ENCODE measurements at places on chromosomes 5 and 9.

- no peak for DNase-seq
Observed at GRCh38 chr5:162372256-162372655, 304.7 kb downstream of the GABRG2 start.

DNA sequence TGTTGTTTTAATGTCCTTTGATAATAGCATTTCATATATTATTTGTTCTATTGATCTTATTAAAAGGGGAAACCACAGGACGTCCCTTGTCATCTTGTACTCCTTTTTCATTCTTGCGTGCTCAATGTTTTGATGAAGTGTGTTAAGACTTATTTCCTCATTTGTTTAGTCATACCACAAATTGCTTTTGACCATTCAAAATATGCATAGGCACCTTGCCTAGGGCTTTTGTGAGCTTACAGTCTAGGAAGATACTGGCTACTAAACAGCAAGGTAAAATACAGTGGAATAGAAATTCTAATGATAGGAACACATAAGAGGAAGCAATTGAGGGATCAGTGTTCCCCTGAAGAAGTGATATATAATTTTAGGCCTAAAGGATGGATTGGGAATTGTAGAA is 190.3 kb downstream of the WDR70 start:
- DNase-seq, result no peak

GRCh38 chr9:87109231-87109631 is 161.9 kb upstream of the GAS1 start:
- no peak for DNase-seq

DNA sequence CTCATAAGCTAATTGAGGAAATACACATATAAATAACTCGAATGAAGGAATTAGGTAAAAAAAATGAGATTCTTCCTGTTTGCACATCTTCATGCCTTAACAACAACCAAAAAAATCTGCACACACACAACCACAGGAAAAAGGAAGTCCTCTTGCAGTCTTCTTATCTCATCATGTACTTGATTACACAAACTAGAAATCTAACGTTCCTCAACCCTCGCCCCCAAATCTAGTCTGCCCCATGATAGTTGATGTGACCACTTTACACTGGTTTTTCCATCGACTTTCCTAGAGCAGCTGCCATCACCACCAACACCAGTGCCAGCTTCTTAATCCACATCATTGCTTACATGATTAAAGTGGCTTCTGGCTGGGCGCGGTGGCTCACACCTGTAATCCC is 31.2 kb upstream of the RNU6ATAC start:
- no peak for DNase-seq

GRCh38 chr9:91844190-91844589 is 105.8 kb downstream of the ROR2 start:
- no peak for DNase-seq

- DNase-seq, result no peak
Observed at GRCh38 chr9:93354451-93354850, 97.0 kb upstream of the FAM120A start.

- DNase-seq, result no peak
Observed at GRCh38 chr5:56838409-56839039, 23.2 kb downstream of the MAP3K1 start.

DNA sequence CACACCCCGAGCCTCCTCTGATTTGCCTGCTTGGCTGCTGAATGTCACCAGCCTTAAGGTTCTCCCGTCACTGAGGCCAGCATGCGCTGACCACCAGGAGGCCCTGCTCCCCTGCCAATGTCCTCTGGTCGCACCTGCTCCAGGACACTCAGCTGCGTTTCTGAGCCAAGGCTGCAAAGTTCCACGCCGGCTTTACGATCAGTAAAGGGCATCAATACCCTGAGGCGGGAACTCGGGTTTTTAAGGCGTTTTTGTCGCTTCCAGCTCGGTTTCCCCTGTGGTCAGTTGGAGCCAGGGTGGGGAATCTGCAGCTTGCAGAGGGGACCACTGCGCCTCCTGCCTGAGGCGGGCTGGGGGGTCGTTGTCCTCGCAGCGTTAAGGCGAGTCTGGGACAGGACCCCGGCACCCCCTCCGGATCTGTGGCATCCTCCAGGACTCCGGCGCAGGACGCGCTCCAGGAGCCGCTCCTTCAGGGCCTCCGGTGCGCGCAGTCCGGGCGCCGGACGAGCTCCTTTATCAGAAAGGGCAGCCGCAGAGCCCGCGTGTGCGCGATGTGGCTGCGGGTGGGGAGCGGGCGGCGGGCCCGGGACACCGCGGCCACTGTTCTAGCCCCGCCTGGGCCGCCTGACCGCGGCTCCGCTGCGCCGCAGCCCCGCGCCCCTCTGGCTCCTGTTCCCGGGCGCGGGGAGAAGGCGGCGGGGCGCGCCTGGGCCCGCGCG is 24.1 kb upstream of the FLT4 start:
- DNase-seq, result no peak

DNA sequence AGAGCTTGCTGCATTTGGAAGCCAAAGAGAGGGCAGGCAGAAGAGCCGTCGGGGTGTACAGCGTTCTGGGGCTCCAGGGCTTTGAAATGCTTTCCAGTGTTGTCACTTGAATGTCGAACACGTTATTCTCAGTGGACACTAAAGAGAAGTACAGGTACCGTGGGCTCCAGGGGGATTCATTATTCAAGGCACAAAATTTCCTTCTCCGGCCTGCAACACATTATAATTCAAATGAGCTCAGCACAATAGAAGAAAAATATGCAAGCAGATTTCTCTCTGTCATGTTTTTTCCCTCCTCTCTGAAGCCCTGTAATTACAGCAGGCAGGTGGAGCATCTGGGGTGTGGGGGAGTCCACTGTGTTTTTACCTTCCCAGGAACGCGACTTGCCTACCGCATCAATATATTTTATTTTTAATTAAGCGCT is 293.1 kb downstream of the ZSWIM6 start:
- DNase-seq, result no peak
